IPS-NIHi11 (cell line): ENCODE measurements at places on chromosomes 3 and 15.

DNA sequence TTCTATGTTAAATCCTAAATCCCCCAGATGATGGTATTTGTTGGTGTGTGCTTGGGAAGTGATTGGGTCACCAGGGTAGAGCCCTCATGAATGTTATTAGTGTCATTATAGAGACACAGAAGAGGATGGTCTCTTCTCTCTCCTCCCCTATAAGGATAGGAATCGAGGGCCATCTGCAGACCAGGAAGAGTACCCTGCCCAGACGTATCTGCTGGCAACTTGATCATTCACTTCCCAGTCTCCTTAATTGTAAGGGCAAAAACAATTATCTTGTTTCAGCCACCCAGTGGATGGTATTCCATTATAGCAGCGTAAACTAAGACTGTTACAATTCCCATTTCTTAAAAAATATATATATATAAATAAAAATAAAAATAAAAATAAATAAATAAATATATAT is 892.2 kb downstream of the SI start:
- no peak for DNase-seq

DNA sequence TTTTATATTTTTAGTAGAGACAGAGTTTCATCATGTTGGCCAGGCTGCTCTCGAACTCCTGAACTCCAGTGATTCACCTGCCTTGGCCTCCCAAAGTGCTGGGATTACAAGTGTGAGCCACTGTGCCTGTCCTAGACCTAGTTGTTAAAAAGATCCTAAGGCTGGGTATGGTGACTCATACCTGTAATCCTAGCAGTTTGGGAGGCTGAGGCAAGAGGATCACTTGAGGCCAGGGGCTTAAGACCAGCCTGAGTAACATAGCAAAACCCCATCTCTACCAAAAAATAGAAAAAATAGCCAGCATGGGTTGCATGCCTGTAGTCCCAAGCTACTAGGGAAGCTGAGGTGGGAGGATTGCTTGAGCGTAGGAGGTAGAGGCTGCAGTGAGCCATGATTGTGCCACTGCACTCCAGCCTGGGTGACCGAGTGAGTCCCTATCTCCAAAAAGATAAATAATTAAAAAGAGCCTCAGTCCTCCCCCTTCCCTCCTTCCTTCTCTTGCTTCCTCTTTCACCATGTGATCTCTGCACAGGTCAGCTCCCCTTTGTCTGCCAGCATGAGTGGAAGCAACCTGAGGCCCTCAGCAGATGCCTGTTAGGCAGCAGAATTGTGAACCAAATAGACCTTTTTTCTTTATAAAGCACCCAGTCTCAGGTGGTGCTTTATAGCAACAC is 9.8 kb upstream of the FNDC3B start:
- DNase-seq = no peak

DNA sequence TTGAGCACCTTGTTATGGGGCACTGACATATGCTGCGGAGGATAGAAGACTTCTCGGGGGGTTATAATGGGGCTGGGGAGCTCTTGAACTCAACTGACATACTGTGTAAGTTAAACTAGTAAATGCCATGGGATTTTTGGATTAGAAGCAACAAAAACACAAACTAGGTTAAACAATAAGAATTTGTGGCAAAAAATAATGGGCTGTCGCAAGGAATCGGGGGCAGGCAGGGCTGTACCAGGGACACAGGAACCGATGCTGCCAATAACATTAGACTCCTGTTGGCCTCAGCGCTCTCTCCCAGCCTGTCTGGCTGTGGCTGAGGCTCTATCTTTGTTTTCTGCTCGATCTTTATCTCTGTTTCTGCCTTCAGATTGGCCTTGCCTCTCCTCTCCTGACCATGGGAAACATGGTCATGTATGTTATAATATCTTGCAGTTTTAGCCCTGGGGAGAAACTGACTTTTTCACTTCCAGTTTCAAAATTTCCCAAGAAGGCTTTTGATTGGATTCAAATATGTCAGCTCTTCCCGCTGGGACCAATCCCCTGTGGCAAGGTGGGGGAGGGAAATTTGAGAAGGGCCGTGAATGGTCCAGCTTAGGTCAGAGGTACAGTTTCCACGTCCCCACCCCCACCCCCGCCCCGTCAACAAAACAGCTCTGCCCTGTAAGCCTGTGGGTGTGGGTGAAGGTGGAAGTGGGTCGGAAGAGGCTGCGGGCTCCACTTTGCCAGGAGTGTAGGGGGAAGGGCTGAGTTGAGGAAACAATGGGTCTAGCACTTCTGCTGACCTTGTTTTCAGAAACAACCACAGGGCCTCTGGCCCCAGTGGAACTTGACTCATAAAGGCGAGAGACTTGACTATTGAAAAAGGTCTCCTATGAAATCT is 161.1 kb upstream of the TBL1XR1 start:
- peak; percentile 74 for DNase-seq

- DNase-seq = no peak
Observed at GRCh38 chr3:169953462-169954141, 13.0 kb upstream of the SEC62 start.

GRCh38 chr15:23602124-23602523 is 36.6 kb downstream of the MKRN3 start:
- DNase-seq = no peak

- DNase-seq = no peak
Observed at GRCh38 chr3:11244121-11244677, 28.0 kb upstream of the ATG7 start.

GRCh38 chr3:127387556-127388153 is 99.8 kb upstream of the PRR20G start:
- DNase-seq = no peak

- no peak for DNase-seq
Observed at GRCh38 chr3:105040026-105040622, 326.6 kb upstream of the ALCAM start.

- no peak for DNase-seq
Observed at GRCh38 chr3:88028876-88029275, 29.9 kb downstream of the CGGBP1 start.

DNA sequence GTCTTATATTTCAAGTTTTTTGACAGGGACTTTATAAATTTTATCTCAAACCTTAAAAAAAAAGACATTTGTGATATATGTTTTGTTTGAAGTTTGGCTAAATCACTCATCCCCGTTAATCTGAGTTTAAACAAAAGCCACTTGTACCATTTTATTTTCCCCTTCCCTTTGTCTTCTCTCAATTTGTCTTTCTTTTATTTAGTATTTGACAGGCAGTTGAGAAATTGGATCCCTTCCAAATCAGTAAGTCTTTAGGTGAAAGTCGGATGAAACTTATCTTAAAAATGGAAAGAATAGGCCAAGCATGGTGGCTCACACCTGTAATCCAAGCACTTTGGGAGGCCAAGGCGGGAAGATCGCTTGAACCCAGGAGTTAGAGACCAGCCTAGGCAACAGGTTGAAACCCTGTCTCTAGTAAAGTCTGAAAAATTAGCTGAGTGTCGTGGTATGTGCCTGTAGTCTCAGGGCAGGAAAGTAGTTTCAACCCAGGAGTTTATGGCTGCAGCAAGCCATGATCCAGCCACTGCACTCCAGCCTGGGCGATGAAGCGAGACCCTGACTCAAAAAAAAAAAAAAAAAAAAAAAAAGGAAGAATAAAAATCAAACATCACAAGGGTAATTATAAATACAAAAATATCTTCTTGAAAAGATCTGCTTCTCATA is 394.6 kb upstream of the TPM1 start:
- DNase-seq = no peak

DNA sequence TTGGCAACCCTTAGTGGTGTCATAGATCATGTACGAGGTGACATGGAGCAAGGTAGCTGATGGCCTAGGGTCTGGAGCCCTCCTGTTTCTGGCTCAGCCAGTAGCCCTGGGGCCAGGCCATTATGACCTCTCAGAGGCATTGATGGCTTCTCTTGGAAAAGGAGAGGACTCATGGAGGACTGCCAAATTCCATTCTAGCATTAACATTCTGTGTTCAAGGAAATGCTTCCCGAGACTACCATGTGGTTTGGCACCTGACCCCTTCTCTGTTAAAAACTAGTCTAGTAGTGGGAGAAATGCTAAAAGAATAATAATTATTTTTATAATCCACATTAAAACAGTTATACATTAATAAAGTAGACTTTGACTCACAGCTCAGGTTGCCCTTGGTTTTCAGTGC is 40.2 kb upstream of the ADAMTSL3 start:
- DNase-seq = no peak

DNA sequence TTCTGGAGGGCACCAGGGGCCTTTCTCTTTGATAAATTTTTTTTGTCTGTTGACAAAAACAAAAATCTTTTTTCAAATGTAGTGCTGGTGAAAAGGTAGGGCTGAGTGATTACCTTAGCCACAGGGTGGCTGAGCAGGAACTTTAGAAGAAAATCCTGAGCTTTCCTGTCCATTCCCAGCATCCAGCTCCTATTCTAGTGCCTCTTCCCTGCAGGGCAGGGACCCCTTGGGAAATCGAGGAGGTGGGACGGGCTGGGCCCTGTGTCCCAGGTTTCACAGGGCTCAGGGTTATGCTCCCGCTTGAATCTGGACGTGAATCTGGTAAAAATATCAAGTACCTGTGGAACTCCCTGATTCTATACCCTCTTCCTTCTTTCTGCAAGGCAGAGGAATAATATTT is 31.7 kb downstream of the EDEM1 start:
- DNase-seq = peak; percentile 35
